CD4-positive, alpha-beta T cell (primary cell): ENCODE measurements at places on chromosomes 16 and 17.

GRCh38 chr16:53084746-53085334 lies 30.0 kb downstream of the CHD9 start:
- DNase-seq: no peak

- DNase-seq: no peak
These were observed 45.0 kb upstream of the ARHGAP44 start for GRCh38 chr17:12744298-12744697.

GRCh38 chr16:84899414-84899813 lies 79.6 kb downstream of the CRISPLD2 start:
- no peak for DNase-seq

DNA sequence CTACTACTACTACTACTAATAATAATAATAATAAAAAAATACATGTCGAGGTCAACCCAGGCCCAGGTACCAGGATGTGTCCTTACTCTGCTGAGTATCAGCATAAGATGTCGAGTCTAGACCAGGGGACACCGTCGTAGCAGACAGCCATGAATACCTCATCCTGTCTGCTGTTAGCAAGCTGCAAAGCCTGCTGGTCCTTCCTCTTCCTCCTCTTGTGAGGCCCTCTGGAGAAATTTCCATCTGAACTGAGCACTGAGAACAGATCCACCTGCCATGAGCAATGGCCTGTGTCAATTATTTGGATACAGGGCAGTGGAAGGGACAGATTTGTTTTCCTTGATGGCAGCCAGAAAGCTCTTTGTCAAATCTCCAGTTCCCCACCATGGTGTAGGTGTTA lies 168.5 kb downstream of the XYLT1 start:
- no peak for DNase-seq

- DNase-seq: no peak
These were observed 39.7 kb downstream of the KCNJ2 start for GRCh38 chr17:70208825-70209555.

- DNase-seq: no peak
These were observed 204.8 kb upstream of the CPHXL start for GRCh38 chr16:75931043-75931442.

DNA sequence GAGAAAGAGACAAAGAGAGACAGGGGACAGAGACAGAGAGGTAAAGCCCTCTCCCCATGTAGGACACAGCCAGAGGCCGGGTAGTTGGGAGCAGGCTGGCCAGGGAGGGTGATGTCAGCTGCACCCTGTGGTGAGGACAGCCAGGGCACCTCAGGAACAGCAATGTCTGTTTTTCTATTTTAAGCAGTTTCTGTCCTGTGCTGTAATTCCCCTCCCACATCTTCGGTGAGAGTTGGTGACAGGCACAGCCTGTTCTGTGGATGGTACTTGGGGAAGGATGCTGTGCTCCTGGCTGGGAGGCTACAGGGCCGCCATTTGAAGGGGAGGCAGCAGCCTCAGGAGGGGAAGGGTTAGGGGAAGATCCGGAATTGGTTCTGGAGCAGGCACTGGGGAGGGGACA lies 163.5 kb downstream of the SDK2 start:
- DNase-seq: no peak

GRCh38 chr17:50170662-50171370 lies 5.0 kb downstream of the SGCA start:
- DNase-seq: no peak

DNA sequence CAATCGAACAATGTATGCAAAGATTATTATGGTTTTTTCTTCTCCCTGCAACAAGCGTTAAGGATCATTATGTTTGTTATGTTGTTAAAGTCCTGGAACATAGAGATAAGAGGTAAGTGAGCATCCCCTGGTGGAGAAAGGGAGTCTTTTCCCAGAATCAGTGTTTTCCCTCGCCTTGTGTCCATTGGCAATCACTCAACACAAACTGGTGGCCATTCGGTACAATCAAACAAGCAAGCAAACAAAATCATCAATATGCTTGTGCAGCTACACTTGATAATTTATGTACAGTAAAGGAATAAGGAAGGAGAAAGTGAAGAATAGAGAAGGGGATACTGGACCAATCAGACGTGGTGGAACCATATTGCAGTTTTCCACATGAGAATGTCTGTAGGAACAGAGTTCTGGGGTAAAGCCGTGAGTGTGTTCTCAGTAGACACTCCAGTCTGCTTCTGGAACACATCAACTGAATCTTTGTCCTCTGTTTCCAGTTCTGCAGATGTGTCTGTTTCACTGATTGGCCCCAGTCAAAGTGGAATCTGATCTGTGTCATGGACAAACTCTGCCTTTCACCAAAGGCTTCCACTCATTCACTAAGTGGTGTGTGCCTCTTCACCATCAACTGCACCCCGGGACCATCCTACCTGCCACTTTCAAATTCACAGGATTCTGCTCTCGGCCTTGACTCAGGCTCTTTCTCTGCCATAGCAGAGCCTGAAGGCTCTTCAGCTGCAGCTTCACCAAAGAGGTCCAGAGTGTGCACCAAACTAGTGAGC lies 169.5 kb downstream of the AHSP start:
- DNase-seq: no peak

DNA sequence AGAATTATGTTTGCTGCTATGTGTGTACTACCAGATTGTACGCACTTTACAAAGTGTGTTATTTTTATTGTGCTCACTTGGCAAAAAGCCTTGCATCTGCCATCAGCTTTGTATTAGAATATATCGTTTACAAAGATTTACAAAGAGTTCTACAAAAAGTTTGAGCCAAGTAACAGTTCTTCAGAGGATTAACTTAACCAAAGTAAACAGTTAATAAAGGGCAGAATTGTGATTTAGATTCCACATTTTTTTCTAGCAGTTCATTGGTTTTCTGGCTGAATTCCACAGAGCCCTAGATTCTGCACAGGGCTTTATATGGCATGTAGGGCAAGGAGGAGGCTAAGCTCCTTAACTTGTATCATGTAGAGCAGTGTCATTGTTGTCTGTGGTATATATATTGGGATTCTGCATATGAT lies 29.4 kb downstream of the UTP18 start:
- no peak for DNase-seq

DNA sequence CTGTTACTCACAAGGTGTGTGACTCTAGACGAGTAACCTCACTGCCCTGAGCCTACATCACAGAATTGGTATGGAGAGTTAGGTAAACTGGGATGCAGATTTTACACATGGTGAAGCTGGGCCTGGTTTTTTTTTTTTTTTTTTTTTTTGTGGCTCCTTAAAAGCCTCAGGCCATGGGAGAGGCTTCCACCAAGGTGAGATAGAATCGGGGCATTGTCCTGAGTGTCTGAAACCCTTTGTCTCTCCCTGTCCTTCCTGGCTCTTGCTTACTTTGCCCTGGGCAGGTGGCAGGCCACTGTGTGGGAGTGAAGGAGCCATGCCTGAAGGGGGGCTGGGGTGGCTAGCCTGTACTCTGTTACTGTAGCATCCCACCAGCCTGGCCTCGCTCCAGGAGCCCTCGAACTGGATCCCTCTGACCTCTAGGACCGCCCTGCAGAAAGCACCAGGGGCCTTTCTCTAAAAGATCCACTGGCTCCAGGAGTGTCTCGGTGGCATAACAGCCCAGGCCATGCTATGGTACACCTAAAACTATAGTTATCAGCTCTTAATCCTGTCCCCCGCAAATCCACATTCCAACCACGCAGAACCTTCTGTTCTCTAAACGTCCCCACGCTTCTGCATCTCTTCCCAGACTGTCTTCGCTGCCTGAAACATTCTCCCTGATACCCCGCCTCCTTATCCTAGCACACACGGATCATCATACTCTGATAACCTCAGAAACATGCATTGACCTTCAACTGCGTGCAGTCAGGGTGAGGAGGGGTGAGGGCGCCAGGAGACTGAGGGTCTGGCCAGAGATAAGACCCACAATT lies 1.7 kb upstream of the SLC13A2 start:
- DNase-seq: no peak

- no peak for DNase-seq
These were observed 9.9 kb upstream of the CMTM4 start for GRCh38 chr16:66706506-66706880.

- DNase-seq: no peak
These were observed 7.8 kb upstream of the IL4R start for GRCh38 chr16:27305839-27306442.

- DNase-seq: no peak
These were observed 8.0 kb downstream of the ZNF205 start for GRCh38 chr16:3120435-3120834.

GRCh38 chr16:31712064-31712540 lies 161.5 kb upstream of the ZNF267 start:
- no peak for DNase-seq

GRCh38 chr16:2388875-2389433 lies 40.3 kb upstream of the CCNF start:
- no peak for DNase-seq

GRCh38 chr17:19290066-19290705 lies 53.0 kb downstream of the EPN2 start:
- DNase-seq: no peak

- no peak for DNase-seq
These were observed 31.7 kb downstream of the CRISPLD2 start for GRCh38 chr16:84851192-84852127.

DNA sequence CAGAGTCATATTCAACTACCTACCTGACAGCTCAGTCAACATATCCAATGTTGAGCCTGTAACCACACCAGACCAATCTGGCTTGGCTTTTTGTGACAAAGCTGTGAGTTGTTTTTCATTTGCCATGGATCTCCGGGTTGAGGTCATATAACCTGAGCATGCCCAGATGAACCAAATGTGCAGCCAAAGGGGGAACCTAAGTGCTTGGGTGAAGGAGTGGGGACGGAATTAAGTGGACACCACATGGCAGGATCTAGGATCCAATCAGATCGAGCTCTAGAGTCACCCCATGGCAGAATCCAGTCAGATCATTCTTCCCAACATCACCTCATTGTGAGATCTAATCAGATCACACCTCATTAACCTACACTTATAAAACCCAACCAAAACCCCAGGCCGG lies 258.6 kb downstream of the PHKB start:
- no peak for DNase-seq

- DNase-seq: peak; percentile 60
These were observed 7.9 kb upstream of the PAM16 start for GRCh38 chr16:4358831-4359561.

DNA sequence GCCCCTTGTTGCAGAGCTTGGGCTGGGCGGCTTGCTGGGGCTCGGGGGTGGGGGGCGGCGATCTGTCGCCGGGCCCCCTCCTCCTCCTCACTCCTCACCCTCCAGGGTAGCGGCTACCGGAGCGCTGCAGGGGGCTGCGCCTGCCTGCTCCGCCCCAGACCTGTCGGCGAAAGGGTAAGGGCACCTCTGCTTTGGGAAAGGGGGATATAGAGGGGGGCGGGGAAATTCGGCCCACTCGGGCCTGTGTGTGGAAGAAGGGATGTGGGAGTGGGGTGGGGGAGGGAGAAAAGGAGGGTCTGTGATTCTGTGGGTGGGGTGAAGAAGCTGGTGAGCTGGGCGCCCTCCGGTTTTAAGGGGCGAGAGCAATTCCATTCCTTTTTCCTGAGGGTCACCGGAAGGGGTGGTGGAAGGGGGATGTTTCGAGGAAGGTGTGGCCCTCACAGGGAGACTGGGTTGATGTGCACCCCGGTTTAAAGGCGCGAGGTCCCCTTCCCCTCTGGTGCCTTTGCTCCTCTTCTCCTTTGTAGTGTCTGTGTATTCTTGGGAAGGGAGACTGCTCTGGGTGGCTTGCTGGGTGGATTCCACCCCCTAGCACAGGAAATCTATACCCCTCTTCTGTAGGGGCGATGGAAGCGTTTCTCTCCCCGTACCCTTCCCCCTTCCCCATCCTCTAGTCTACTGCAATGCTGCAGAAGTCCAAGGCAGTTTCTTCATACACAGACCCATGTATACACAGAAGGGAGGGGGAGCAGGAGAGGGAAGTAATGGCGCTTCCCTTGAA lies 878 bp downstream of the TAOK1 start:
- DNase-seq: no peak

DNA sequence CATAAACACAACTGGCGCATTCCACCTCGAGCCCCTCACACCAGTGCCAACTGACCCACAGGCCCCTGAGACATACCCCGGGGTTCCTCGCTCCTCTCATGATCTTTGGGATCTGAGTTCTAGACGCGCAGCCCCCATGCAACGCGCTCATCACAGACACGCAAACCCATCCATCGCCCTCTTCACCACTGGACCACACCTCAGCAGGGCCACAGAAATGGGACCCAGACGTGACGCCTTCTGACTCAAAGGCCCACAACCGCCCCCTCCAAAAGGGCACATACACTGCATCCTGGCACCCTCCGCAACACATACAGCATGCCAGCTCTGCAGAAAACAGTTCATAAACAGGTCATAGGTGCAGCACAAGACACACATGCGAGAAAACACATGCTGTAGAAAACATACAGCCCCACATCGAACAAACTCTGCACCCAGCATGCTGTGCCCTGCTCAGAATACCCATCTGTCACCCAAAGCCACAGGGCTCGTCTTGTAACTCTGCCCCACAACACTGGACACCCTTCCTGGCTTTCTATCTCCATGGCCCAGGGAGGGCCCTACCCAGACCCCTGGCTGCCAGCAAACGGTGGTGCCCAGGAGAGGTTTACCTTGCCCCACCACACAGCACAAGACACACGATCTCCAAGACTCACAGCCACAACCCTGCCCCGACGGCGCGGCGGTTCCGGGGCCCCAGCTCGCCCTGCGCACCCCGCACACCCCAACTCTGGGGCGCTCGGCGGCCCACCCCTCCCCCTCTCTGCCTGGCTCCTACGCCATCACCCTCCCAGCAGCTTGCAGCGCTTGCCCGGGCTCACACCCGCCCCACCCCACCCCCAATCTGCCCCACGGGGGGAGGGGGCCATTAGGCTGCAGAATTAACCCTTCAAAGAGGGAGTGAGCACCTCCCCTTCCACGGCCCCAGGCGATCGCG lies 887 bp downstream of the ZBTB4 start:
- peak; percentile 67 for DNase-seq

GRCh38 chr17:43791589-43791988 lies 11.4 kb downstream of the CFAP97D1 start:
- peak; percentile 49 for DNase-seq

GRCh38 chr16:58187092-58187491 lies 10.8 kb downstream of the CSNK2A2 start:
- no peak for DNase-seq

GRCh38 chr17:40485851-40486521 lies 15.4 kb downstream of the TNS4 start:
- peak; percentile 33 for DNase-seq

DNA sequence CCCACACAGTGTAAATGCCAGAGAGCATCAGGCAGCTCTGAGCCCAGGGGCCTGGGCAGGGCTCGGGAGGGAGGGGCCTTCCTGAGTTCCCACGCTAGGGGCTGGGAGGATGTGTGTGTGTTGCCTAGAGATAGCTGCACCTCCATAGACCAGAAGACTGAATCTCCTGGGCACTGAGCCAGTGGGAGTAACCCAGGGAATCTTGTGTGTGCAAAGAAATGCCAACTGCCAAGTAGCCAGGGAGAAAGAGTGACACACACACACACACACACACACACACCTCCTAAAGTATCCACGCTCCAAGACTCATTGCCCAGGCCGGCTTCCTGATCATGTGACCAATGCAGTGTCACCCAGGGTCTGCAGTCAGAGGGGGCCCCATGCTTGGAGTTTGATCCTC lies 166.2 kb upstream of the RPL38 start:
- DNase-seq: no peak

DNA sequence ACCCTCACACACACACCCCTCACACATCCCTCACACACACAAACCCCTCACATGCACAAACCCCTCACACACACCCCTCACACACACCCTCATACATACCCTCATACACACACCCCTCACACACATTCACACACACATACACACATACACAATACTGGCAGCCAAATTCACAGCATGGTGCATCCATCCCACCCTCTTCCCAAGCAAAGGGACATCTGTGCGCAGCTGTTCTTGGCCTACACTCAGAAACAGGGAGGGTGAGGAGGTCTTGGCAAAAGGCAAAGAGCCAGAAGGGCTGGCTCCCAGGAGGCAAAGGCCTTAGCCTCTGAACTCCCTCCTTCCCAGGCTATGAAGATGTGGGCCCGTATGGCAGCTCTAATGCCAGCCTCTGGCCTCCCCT lies 23.4 kb downstream of the C17orf67 start:
- DNase-seq: no peak
